ENCODE measurements at places on chromosomes 7 and 10.

- DNase-seq = no peak
Measured at GRCh38 chr10:124557648-124558338, 96.2 kb downstream of the LHPP start.

DNA sequence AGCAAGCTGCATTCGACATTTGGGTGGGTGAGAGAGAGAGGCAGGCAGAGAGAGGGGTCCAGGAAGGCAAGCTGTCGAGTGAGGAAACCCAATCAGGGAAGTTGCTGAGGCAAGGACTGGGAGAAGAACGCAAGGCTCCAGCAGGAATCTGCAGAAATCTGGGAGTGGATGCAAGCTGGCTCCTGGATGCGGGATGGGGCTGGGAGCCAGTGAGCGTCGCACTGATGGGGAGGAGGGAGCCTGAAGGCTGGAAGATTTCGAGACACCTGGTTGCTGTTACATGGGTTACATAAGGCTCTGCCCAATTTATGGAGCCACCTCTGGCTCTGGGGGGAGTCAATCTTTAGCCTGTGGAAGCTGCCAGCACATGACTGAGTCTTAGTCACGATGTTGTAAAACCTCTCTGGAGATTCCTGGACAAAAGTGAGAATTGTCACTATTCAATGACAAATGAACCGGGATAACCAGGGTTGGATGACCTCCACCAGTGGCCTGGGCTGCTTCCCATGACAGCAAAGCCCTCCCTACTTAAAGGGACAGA lies 51.1 kb upstream of the ADRB1 start:
- no peak for DNase-seq

GRCh38 chr7:33509206-33509605 lies 379.8 kb downstream of the BBS9 start:
- no peak for DNase-seq

DNA sequence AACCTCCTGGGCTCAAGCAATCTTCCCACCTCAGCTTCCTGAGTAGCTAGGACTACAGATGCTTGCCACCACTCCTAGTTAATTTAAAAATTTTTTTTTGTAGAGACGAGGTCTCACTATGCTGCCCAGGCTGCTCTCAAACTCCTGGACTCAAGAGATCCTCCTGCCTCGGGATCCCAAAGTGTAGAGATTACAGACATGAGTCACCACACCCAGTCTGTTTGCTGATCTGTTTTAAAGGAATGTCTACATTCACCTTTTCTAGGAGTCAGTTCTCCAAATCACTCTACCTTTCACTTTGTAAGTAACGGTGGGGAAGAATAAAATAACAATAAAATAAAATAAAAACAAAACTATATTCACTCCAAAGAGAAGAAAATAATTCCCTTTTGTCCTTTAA lies 86.6 kb upstream of the AGBL3 start:
- DNase-seq = no peak

GRCh38 chr10:28530751-28531150 lies 2.2 kb upstream of the WAC start:
- DNase-seq = no peak

DNA sequence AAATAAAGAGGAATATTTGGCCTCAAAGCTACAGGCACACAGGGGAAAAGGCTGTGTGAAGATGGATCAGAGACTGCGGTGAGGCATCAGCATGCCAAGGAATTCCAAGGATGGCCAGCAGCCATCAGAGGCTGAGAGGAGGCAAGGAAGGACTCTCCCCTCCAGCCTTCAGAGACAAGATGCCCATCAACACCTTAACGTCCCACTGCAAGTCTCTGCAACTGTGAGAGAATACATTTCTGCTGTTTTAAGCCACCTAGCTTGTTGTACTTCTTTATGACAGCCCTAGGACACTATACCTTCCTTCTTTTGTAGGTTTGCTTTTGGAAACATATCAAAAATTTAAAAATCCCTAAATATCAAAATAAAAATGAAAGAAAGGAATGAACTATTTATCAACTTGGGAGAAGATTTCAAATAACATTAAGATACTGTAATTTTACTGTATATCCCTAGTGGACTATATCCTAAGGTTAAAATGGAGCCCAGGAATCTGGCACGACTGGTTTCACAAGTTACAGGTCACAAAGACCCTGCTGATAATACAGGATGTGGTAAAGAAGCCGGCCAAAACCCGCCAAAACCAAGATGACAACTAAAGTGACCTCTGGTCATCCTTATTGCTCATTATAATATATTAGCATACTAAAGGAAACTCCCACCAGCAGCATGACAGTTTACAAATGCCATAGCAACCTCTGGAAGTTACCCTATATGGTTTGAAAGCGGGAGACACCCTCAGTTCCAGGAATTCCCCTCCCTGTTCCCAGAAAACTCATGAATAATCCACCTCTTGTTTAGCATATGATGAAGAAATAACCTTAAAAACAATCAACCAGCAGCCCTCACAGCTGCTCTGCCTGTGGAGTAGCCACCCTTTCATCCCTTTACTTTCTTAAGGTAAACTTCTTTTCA lies 185.2 kb downstream of the AVL9 start:
- DNase-seq = no peak

- DNase-seq = no peak
Measured at GRCh38 chr7:1740214-1740613, 70.1 kb downstream of the ELFN1 start.

GRCh38 chr10:91797048-91797690 lies 1.1 kb upstream of the TNKS2 start:
- DNase-seq = no peak

GRCh38 chr10:104021246-104021645 lies 54.3 kb downstream of the SLK start:
- DNase-seq = no peak

DNA sequence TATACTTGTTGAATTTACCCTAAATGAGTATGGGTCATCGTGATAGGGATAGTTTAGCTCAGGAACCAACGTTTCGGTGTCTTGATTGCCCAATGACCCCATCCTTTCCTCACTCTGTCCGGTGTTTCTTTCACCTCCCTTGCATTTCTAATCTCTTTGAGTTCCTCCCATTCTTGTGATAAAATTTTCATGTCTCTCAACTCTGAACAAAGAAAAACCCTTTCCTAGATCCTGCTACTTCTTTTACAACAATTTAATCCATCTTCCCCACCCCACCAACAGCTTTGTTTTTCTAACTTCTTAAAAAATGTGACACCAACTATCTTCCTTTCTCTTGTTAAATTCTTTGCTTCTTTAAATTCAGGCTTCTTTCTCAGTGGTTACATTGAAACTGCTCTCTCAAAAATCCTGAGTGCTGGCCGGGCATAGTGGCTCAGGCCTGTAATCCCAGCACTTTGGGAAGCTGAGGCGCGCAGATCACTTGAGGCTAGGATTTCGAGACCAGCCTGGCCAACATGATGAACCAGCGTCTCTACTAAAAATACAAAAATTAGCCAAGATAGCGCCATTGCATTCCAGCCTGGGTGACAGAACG lies 130.3 kb upstream of the MINDY3 start:
- no peak for DNase-seq

- DNase-seq = no peak
Measured at GRCh38 chr10:1068380-1069361, 12.5 kb downstream of the WDR37 start.

- no peak for DNase-seq
Measured at GRCh38 chr10:3068968-3069737, 1.8 kb downstream of the PFKP start.

- no peak for DNase-seq
Measured at GRCh38 chr7:46681865-46682503, 760.9 kb upstream of the IGFBP3 start.

DNA sequence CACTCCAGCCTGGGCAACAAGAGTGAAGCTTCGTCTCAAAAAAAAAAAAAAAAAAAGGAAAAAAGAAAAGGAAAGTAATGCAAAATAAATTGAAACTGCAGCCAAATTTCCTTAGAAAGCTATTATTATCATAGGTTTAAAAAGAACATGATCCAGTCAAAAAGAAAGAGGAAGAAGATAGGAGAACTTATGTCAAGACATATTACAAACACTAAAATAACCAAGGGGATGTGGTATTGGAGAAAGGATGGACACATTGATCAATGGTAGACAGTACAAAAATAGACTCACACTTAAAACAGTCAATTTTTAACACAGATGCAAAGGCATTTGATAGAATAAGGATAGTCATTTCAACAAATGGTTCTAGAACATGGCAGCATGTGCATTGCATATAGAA lies 27.3 kb upstream of the PFKP start:
- no peak for DNase-seq

GRCh38 chr7:71312755-71313490 lies 181.0 kb downstream of the GALNT17 start:
- no peak for DNase-seq

DNA sequence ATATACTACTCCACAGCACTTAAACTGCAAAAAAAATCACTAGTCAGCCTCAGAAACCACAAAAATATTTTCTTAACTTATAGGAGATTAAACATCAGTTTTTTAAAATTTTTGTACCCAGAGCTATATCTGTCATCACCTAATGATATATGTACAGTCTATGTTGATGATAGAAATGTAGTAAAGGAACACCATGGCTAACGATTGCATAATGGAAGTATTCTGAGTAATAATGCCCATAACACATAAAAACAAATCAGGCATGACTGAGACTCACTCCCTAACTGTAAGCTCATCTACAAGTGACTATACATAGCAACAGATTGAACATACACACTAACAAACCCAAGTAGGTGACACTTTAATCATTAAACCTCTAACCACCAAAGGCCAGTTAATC lies 51.3 kb downstream of the TSPAN12 start:
- DNase-seq = no peak

DNA sequence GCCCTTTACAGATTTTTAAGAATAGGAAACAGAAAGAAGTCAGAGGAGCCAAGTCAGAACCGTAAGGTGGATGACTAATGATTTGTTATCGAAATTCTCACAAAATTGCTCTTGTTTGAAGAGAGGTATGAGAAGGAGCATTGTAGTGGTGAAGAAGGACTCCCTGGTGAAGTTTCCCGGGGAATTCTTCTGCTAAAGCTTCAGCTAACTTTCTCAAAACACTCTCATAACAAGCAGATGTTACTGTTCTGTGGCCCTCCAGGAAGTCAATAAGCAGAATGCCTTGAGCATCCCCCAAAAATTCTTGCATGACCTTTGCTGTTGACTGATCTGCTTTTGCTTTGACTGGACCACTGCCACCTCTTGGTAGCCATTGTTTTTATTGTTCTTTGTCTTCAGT lies 152.9 kb downstream of the HGF start:
- DNase-seq = no peak

DNA sequence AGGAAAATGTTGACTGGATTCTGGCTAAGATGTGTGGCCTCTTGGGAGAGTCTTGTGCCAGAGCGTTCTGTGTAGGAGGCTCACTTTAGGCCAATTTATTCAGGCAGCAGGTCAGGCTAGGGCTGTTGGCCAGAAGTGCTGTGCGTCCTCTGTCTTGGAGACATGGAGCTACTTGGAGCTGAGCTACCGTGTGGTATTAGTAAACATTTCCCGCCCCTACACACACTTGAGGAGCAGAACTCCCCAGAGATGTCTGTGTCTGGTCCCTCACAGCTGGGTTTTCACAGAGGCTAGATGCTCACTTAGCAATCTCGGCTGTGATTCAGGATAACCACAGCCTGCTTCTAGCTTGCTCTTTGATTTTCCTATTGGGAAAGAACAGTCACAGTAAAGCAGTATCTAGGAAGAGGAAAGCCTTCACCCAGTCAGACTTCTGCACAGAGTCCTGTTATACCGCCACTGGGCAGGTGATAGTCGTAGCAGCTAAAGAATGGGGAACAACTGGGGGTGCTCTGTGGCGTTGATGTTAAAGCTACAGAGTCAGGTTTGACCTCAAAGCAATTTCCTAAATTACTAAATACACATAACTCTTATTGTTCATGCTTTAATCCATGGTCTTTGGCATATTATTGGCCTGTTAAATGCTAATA lies 86.7 kb downstream of the MDFIC start:
- DNase-seq = peak; percentile 42

DNA sequence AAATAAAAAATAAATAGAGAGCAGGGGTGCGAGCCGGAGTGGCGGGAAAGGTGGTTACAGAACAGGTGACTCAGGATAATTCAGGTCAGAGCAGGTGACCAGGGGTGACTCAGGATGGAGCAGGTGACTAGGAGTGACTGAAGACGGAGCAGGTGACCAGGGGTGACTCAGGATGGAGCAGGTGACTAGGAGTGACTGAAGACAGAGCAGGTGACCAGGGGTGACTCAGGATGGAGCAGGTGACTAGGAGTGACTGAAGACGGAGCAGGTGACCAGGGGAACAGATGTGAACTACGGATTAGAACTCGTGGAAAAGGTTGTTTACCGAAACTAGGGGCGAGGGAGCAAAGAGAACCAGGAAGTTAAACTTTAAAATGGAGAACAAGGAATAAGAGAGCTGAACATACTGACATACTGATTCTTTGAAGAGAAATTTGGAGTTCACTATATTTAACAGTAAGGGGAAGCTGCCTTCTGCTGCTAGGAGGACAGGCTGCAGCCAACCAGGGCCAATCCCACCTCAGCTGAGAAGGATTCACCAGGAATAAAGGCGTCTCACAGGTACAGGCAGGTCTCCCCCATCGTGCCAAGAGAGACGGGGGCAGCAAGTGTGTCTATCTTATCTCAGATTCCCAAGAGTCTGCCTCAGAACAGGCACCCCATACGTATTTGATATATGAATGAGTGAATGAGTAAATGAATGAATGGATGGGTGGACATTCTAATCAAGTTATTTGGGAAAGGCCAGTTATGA lies 101.3 kb downstream of the CPXM2 start:
- DNase-seq = no peak

DNA sequence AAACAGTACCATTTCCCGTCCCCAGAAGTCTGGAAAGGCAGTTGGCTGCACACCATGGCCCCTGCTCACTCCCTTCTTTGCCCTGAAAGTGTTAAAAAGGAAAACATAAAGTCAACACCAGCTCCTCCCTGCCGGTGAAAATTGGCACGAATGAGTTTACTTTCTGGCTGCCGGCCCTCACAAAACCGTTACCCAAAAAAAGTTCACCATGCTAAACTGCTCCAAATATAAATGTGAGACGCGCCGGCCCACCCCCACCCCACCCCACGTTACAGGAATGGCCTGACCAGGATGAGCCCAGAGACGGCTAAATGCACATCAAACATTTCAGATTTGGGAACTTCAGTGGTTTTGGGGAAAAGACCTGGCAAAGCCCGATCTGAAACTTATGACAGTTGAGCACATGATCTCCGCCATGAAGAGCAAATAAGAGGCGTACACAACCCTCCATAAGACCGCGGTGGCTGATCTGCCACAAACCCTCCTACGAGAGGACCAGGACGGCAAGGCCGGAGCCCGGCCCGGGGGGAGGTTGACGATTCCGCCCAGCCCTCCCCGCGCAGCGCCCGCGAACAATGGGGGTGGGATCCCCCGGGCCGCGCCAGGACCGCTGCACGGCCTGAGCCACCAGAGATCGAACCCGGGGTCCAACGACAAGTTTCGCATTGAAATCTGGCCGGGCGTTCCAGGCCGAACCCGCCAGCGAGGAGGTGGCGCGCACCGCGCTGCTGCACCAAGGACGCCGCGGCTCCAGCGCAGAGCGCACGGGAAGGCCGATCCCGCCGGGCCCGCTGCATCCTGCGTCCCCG lies 952 bp downstream of the DIP2C start:
- no peak for DNase-seq

- DNase-seq = no peak
Measured at GRCh38 chr7:152677808-152678670, 2.1 kb upstream of the XRCC2 start.
